Myometrial cell (primary cell): ENCODE measurements at places on chromosomes 16 and 17. TPM values are rescaled to one million over a fixed set of nuclear protein-coding genes. Genes with fewer than 3 reads are reported as not detected.

Gene STAC2
- not detected in 2 replicates for total RNA-seq

Gene ENPP7
- not detected in 2 replicates for total RNA-seq

Gene SKA2
- total RNA-seq: 58.5 and 125 TPM in 2 replicates

Gene DNAH17
- not detected in 2 replicates for total RNA-seq

Gene NTN3
- total RNA-seq: 0.35 TPM in 1 of 2 replicates, not detected in the other

Gene IL34
- total RNA-seq: 0.89 and 2.3 TPM in 2 replicates

Gene KRTAP9-8
- not detected in 2 replicates for total RNA-seq

Gene C16orf46
- 2.6 TPM in 1 of 2 replicates, not detected in the other for total RNA-seq

Gene HS3ST3B1
- 5.8 and 7.5 TPM in 2 replicates for total RNA-seq

Gene CMTM2
- not detected in 2 replicates for total RNA-seq

Gene DNAAF1
- total RNA-seq: 1.2 TPM in 1 of 2 replicates, not detected in the other

Gene CDT1
- 18.6 and 29.4 TPM in 2 replicates for total RNA-seq

Gene WFDC1
- not detected in 2 replicates for total RNA-seq

Gene KRT40
- not detected in 2 replicates for total RNA-seq

Gene CCL18
- not detected in 2 replicates for total RNA-seq

Gene GGT6
- not detected in 2 replicates for total RNA-seq

Gene BRICD5
- under 0.01 and 2.3 TPM in 2 replicates for total RNA-seq

Gene TVP23A
- not detected in 2 replicates for total RNA-seq

Gene NPIPA2
- total RNA-seq: 0.18 TPM in 1 of 2 replicates, not detected in the other

Gene RCVRN
- total RNA-seq: not detected in 2 replicates

Gene KRTAP4-4
- total RNA-seq: not detected in 2 replicates

Gene PRPSAP2
- 27.4 and 35.8 TPM in 2 replicates for total RNA-seq
